Stimulated activated CD4-positive, alpha-beta T cell treated with anti-CD3 and anti-CD28 coated beads, Interleukin-1b, Interleukin-23, amount 100 ng/mL, for 1 hour (primary cell): ENCODE measurements at places on chromosomes 3 and 15.

GRCh38 chr3:48140936-48141603 is 47.1 kb downstream of the CDC25A start:
- DNase-seq, result no peak

DNA sequence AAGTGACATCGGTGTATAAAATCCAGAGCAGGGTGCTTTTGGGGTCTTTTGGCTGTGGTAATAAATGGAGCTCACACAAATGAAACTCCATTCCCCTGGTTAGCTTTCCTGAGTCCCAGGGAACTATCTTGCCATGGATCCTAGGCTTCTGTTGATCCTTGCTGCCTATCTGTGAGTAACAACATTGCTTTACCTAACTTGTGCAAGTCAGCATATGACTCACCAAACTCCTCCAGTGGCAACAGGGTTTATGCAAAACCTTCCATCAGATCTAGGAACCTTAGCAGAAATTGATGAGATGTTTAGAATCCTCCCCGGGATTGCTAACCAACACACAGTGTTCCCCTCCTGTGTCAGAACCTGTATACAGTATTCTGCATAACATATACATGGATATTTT is 105.4 kb downstream of the SCAPER start:
- no peak for DNase-seq

GRCh38 chr3:12965999-12966846 is 107.0 kb downstream of the IQSEC1 start:
- no peak for DNase-seq

DNA sequence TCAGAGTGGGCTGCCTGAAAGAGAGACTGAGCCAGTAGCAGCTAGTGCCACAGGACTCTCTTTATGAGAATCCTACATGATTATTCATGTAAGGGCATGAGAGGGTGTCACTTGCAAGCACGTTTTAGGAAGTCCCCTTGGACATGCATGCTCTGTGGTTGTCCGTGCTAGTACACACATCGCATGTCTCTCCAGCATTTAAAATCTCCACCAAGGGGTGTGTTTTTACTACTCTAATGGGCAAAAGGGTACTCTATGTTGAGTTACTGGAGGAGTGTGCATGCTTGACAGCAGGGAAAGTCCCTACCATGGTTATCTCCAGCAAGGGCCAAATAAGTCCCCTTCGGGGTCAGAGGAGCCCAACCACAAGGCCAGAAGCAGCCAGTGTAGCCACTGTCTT is 70.7 kb downstream of the DCLK3 start:
- no peak for DNase-seq

DNA sequence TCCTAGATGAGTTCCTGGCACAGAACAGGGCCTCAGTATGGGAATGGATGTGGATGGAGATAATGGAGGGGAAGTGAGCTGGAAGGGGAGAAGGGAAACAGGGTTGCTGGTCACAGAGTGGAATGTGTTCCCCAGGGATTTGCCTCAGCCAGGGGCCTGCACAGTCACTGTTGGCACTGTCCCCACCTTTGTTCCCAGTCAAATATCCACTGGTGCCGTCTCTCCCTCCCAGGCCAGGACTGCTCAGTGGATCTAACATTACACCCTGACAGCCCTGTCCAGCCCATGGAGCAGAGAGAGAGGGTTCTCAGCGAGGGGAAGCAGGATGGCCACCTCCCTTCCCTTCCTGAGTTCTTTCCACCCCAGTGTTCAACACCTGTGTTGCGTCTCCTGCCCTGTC is 1.5 kb upstream of the PPP1R2 start:
- no peak for DNase-seq
